ENCODE measurements at places on chromosomes 12 and 14.

- DNase-seq, result no peak
These were observed 653.9 kb upstream of the TMEM132C start for GRCh38 chr12:127613056-127613455.

DNA sequence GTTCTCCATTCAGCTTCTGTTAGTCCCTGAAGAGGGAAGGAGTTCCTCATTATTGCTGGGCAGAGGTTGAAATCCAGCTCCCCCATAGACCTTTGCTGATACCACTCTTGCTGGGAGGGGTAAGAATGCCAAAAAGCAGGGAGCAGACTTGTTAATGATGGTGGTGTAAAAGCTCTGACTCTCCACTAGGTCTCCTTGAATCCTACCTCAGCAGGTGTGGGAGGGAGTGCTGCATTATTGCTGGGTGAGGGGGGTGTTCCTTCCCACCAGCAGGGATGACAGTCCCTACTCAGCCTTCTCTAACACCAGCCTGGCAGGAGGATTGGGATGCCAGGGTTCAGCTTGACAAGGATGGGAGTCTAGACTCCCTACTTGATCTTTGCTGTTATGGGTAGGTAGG is 185.8 kb upstream of the NOS1 start:
- DNase-seq, result no peak

GRCh38 chr12:107732365-107732764 is 28.6 kb downstream of the PRDM4 start:
- no peak for DNase-seq

- DNase-seq, result no peak
These were observed 11.1 kb downstream of the RIN3 start for GRCh38 chr14:92524602-92525185.

DNA sequence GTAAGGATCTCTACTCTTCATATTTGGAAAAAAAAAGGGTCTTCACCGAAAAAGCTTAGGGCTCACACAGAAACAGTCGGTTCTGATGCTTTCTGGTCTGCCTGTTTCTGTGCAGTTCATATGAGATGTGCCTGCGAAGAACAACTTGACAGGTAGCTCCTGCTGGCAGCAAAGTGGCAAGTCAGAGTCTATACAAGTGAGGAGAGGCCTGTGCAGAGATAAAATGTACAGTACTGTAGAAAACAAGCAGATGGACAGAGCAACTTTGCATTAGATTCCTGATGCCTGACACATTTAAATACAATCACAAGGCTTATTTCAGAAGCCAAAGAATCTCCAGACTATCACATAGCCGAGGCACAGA is 936.0 kb downstream of the DIO2 start:
- no peak for DNase-seq

DNA sequence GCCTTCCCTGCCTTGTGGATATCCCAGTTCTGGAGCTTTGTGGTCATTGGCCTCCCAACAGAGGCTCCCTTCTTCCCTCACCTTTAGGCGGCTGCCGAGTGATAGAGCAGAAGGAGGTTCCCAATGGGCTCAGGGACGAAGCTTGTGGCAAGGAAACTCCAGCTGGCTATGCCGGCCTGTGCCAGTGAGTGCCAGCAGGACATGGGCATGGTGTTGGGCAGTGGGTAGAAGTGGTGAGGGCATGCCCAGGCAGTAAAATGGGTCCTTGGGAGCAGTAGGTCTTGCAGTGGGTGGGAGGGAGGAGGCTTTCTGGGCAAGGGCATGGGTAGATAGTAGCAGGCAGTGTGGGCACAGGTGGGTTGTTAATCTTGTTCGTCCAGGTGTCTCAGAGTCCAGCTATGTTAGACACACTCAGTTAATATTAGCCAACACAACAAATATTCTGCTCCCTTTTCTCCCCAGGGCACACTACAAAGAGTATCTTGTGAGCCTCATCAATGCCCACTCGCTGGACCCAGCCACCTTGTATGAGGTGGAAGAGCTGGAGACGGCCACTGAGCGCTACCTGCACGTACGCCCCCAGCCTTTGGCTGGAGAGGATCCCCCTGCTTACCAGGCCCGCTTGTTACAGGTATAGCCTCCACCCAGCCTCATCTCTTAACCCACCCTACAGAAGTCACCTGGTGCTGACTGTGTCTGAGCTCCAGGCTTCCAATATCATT is 1.1 kb upstream of the IRF9 start:
- DNase-seq, result no peak

- no peak for DNase-seq
These were observed 39.1 kb upstream of the GZMB start for GRCh38 chr14:24673059-24673458.

DNA sequence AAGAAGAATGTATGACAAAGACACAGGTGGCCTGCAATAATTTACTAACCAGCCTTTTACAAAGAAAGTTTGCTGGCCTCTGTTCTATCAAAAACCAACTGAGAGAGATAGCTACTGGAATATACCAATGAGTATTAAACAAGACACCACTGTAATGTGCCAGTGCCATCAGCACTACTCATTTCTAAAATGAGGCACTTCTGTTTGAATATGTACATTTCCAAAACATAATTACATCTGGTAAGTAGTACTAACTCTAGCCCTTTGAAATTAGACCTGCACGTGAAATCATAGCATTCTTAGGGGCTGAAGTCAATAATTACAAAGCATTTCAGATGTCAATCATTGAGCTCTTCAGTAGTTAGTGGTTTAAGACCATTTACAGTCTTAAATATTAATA is 6.9 kb upstream of the SYCP3 start:
- DNase-seq, result no peak

GRCh38 chr14:101088714-101089113 is 185.2 kb upstream of the RTL1 start:
- DNase-seq, result no peak

DNA sequence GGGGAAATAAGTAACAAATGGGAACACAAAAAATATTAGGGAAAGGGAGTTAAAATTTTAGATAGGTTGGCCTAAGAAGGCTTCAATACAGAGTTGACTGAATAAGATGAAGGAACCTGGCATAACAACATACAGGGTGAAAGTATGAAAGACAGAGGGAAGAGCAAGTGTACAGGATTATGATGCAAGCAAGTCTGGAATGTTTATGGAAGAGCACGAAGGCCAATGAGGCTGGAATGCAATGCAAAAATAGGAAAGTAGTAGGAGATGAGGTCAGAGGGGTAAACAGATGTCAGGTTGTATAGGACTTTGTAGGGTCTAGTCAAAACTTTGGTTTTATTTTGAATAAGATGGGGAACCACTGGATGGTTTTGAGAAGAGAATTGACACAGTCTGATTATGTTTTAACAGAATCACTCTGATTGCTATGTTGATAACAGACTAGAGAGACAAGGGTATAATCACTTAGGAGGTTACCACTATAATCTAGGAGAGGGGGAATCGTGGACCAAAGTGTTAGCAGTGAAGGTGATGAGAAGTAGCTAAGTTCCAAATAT is 96.8 kb downstream of the OSBPL8 start:
- no peak for DNase-seq

DNA sequence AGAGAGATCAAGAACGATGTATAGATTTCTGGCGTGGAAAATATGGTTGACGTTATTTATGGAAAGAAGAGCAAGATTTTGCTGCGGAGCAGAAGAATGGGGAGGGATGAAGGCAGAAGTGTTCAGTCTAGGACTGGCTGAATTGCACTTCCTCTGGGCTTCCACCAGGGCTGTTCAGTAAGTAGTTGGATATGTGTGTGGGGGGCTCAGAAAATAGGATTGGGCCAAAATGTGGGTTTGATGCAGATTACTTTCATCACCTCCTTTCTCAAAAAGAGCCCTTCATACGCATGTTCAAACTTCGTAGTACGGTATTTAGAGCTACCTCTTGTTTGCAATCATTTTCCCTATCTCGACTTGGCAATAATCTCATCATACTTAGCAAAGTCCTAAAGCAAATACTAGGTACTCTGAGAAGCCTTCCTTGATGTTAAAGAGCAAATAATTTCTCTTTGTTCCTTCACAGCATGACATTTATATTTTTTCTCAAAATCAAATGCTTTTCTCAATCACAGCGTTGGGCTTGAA is 349.4 kb downstream of the NELL2 start:
- no peak for DNase-seq

DNA sequence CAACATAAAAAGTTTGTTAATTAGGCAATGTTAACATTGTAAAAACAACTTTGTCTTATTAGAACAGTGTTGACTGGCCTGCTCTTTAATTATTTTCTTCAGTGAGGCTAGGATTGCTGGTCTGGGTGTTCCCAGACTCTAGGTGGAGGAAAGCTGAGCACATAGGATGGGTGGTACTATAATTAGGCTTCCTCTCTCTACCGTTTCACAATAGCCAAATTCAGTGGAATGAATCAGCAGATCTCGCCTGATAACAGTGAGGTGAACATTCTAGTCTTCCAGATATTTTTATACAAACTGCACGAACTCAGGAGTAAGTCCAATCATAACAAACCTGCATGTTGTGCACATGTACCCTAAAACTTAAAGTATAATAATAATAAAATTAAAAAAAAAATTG is 11.9 kb downstream of the PTGDR start:
- no peak for DNase-seq

GRCh38 chr14:54796961-54797360 is 105.7 kb downstream of the GCH1 start:
- no peak for DNase-seq

- DNase-seq, result no peak
These were observed 156.1 kb upstream of the TMEM260 start for GRCh38 chr14:56423544-56423943.

DNA sequence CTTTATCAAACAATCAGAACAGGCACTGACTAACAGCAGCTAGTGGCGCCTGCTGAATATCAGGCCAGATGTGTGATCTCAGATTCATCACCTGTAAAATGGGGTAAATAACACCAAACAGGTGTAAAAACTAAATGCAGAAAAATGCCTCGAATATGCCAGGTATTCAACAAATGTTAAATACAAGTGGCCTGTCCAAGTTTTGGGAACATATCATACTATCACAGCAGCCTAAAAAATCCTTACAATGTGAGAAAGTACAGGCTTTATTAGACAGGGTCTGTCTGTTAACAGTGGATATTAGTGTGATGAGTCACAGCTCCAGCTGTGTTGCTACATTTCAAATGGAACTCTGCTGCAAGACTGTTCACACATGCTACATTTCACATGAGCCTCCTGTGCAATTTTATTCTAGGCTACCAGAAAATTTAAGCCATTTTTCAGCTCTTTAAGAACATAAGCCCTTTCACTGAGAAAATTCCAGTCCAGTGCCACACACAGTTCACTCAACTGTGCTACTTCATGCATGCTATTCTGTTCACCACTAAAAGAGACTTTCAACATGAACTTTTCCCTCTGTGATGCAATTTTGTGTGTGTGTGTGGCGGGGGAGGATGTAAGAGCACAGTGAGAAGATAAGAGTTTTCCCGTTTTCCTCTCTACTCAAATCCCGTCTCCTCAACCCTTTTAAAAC is 56.7 kb downstream of the MSRB3 start:
- no peak for DNase-seq

DNA sequence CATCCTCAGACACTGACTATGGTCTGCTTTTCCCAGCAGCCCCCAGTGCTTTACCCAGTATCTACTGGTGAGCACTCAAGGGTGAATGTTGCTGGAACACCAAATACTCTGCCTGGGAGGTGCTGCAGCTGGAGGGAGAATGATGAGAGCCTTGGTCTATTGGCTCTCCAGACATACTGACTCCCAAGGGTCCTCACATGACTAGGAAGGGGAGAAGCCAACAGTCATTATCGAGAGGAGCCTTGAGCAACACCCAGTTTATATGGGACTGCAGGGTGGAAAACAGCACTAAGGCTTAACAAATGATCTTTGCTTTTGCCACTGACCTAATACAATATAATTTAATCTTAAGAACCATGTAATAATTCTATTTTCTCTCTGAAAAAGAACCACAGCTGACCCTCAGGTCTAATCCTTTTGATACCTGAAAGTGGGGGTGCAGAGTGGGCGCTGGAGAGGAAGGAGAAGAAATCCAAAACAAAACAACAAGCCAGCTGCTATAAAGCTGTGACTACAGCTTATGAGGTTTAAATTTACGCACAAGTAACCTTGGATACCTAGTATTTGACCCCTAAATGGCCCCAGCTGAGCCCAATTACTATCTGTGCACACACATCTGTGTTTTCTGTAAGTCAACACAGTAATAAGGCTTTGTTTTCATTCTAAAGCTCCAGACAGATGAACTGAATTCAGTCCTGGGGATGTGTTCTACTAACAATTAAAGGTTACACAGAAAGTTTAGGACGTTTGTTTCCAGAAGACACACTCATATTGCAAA is 107.8 kb upstream of the GRIP1 start:
- no peak for DNase-seq

DNA sequence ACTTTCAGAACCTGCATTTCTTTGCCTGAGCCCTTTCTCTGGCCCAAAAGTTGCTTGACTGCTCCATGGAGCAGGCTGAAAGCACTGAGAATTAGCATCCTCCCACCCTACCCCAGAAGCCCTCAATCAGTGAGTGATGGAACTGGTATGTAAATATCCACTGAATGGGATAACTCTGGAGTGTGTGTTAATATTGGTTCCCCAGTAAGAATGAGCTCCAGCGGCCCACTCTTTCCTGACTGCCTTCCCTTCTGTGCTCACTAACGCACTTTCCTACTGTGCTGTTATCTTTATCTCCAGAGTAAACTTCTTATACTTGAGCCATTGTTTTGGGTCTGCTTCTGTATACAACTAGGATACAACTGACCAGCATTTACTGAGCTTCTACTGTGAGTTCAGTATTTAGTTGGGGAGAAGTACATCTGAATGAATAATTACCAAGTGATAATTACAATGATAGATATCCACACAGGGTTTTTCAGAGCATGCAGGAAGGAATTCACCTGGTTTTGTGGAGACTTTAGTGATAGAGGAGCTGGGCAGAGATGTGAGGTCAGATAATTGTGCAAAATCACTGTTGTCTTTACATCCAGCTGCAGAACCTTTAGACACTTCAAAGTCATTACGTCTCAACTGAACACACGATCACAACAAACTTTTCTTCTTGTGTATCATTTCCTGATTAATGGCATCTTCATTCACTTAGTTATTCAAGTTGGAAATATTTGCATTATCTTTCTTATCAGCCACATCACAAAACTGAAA is 149.2 kb upstream of the BTG1 start:
- DNase-seq, result no peak

GRCh38 chr12:3145546-3146310 is 68.5 kb downstream of the TSPAN9 start:
- no peak for DNase-seq

GRCh38 chr12:59615392-59616165 is 19.8 kb downstream of the SLC16A7 start:
- DNase-seq, result no peak

DNA sequence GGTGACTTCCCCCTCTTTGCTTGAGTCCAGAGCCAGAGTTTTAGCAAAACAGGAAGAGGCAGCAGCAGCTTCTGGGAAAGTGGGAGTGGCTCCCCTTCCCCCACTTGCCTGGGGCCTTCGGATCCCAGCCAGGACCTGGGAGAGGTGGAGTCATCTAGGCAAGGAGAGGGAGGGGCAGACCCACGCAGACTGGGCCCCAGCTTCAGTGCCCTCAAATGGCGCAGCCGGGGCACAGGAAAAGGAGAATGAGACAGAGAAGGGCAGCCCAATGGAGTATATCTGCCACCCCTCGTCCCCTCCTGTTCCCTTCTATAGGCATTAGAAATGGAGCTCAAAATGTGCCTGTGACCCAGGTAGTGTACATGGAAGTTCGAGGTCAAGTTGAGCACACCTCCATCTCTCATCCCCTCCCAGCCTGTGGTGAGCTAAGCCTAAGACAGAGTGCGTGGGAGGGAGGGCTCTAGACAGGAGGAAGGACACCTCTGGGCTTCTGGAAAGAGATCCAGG is 9.3 kb upstream of the HDAC7 start:
- no peak for DNase-seq
